ENCODE measurements at places on chromosomes 1 and 21.

DNA sequence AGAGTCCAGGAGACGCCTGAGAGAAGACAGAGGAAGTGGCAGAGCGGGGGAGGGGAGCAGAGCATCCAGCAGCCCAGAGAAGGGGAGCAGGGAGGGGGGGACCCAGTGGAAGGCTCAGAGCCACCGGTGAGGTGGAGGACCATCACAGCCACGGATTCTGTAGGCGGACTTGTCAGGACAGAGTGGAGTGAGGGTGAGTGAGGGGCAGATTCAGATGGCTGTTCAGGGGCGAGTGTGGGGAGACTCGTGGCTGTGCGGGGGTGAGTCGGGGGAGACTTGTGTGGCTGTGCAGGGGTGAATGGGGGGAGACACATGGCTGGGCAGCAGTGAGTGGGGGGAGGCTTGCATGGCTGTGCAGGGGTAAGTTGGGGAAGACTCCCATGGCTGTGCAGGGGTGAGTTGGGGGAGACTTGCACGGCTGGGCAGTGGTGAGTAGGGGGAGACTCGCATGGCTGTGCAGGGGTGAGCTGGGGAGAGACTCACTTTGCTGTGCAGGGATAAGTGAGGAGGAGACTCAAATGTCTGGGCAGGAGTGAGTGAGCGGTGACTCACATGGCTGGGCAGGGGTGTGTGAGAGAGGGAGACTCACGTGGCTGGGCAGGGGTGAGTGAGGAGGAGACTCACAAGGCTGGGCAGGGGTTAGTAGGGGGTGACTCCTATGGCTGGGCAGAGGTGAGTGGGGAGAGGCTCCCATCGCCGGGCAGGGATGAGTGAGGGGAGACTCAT lies 56.8 kb upstream of the ABCG1 start:
- no peaks in the 10 kb centered on the region for H3K27me3 ChIP-seq
- peak; percentile 72 for DNase-seq
- no peak overlapping the region for H3K4me3 ChIP-seq
- no peak overlapping the region for H3K27ac ChIP-seq

- no peak overlapping the region for H3K4me3 ChIP-seq
- H3K27ac ChIP-seq: no peak overlapping the region
- no peaks in the 10 kb centered on the region for H3K27me3 ChIP-seq
- no peak for DNase-seq
- no peaks in the 10 kb centered on the region for H3K36me3 ChIP-seq
- no peaks in the 10 kb centered on the region for H3K4me1 ChIP-seq
Observed at GRCh38 chr1:22761101-22761500, 50.5 kb downstream of the EPHB2 start.

DNA sequence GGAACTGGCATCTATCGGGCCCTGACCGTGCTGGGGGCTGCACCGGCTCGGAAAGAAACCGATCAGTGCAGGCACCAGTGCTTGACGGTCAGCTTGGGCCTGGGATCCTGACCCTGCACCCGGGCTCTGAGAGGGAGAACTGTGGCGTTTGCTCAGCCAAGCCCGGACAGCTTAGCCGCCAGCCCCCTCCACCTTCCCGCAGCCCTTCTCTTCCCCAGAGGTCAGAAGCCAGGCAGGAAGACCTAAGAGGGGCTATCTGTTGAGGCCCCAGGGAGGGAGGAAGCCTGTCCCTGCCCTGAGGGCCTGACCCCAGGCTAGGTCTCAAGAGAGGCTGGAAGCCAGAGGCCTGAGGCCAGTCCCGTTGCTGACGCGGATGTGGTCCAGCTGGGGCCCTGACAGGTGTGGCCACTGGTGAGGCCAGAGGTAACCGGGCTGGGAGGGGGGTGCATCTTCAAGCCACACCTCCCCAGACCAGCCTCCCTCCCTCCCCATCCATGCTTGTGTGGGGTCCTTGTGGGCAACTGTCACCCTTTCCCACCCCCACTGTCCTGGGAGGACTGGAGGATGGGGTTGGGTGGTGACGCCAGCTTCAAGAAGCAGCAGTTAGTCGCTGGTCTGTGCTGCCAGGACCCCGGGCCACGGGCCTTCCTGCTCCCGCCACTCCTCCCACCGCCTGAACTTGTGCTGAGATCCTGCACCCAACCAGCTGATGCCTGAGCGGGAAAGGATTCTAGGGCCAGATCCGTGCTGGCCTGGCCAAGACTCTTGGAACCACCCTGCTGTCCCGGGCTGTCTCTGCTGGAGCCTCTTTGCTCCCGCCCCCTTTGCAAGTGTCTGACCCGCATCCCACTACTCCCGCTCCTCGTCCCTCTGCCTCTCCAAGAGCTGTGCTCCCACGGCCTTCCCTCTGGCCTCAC lies 2.6 kb upstream of the DVL1 start:
- no peak overlapping the region for H3K27ac ChIP-seq
- DNase-seq: no peak
- H3K36me3 ChIP-seq: no peaks in the 10 kb centered on the region
- H3K4me1 ChIP-seq: no peaks in the 10 kb centered on the region

DNA sequence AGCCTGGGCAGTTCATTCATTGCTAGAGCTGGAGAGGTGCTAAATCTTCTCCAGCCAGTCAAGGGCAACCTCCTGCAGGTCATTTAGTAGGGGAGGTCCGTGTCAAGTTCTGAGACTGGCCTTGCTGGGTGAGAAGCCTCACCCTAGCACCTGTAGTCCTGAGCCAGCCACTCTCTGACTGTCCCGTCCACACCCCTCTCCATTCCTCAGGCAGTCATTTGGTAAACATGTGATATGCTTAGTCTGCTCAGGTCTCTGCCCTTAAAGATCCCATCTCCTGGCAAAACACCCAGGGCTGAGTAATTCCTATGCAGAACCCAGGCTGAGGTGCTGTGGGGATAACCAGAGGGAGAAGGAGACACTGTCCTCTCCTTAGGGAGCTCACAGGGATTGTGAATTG lies 13.7 kb upstream of the IGFN1 start:
- no peaks in the 10 kb centered on the region for H3K27me3 ChIP-seq
- no peak for DNase-seq
- H3K27ac ChIP-seq: no peak overlapping the region
- H3K4me3 ChIP-seq: no peak overlapping the region
- no peaks in the 10 kb centered on the region for H3K36me3 ChIP-seq

DNA sequence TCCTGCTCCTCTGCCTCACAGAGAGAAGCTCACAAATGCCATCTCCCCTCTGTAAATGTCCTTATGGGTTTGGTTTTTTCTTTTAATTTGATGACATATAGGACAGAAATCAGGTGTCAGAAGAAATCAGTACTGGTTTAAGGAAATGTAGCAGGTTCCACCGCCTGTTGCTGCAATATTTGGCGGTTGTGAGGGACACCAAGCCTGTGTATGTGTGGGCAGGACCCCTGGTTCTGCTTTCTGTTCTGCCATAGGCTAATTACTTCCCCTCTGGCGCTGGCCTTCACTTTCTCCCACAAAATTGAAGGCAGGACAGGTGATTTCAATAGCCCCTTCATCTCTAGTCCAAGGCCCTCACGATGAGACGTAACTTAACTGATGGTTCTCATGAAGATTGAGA lies 69.2 kb downstream of the PRDM2 start:
- H3K27me3 ChIP-seq: no peaks in the 10 kb centered on the region
- DNase-seq: peak; percentile 31
- no peak overlapping the region for H3K4me3 ChIP-seq
- H3K4me1 ChIP-seq: no peaks in the 10 kb centered on the region
- H3K36me3 ChIP-seq: no peaks in the 10 kb centered on the region

- H3K27me3 ChIP-seq: no peaks in the 10 kb centered on the region
- H3K27ac ChIP-seq: no peak overlapping the region
- peak; percentile 77 for DNase-seq
- no peaks in the 10 kb centered on the region for H3K36me3 ChIP-seq
- H3K4me3 ChIP-seq: no peak overlapping the region
- no peaks in the 10 kb centered on the region for H3K4me1 ChIP-seq
Observed at GRCh38 chr1:231590453-231591198, 36.0 kb upstream of the DISC1 start.

GRCh38 chr1:20974069-20974468 lies 187.0 kb upstream of the HP1BP3 start:
- H3K27ac ChIP-seq: no peak overlapping the region
- peaks cover 30% of the 10 kb centered on the region for H3K36me3 ChIP-seq
- no peak overlapping the region for H3K4me3 ChIP-seq
- no peak for DNase-seq
- no peaks in the 10 kb centered on the region for H3K4me1 ChIP-seq

- H3K27ac ChIP-seq: no peak overlapping the region
- H3K4me3 ChIP-seq: no peak overlapping the region
- H3K36me3 ChIP-seq: no peaks in the 10 kb centered on the region
- no peaks in the 10 kb centered on the region for H3K4me1 ChIP-seq
- DNase-seq: no peak
Observed at GRCh38 chr1:1604374-1605033, 4.6 kb upstream of the FNDC10 start.

Data from common myeloid progenitor, CD34-positive (primary cell).